OCI-M1 (cell line): ENCODE measurements at places on chromosomes 5 and 9.

DNA sequence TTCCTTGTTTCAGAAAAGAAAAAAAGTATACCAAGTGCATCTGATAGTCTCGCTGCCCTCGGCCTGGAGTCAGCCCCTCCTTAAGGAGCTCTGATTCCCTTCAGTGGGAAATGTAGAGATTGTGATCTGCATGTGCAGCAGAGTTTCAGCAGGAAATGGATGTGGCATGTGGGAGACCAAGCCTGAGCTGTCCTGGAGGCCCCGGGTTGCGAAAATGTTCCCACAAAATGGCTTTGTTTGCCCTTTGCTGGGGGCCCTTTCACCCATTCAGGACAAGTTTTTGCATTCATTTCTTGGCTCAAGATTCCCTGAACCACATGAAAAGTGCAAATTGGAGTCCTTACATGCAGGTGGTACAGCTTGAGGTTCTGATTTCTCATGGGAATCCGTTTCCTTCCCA lies 230.9 kb downstream of the GADD45G start:
- DNase-seq, result no peak

GRCh38 chr9:35353731-35354365 lies 136.1 kb upstream of the RUSC2 start:
- peak; percentile 8 for DNase-seq

DNA sequence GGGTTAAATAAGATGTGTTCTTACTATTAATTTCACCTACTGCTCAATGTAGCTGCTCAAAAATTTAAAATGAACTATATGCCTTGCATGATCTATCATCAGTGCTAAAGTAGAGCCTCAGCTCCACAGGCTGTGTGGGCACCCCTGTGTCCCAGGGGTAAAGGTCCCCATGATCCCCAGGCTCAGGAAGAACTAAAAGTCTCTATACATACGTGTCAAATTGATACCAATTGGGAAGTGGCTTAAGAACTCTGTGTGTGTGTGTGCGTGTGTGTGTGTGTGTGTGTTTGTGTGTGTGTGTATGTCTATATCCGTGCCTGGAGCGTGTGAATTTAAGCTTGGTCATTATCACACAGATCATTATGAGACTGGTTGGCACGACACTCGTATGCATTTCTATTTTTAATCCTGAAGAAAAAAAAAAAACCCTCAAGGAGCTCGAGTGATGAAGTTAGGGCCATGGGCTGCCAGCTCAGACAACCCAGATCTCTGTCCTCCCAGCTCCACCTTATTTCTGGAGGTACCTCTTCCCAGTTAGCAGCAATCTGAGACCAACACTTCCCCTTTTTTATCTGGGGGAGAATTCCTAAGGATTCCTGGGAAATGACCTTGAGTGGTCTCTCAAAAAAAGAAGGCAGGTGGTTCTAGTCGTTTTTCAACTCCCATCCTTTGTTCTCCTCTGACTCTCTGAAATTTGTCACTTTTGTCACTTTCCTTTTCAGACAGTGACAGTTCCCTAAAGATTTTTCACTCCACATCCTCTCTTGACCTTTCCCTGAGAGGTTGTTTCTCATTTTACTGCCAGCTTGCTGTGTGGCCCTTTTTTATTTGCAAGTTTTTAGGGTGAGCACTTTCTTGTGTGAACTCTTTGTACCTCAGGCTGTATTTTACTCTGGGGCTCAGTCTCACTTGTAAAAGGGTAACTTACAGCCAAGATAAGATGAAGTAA lies 45.7 kb upstream of the CTXN3 start:
- DNase-seq, result no peak

- no peak for DNase-seq
Measured at GRCh38 chr5:96143450-96143849, 181.8 kb upstream of the ELL2 start.

DNA sequence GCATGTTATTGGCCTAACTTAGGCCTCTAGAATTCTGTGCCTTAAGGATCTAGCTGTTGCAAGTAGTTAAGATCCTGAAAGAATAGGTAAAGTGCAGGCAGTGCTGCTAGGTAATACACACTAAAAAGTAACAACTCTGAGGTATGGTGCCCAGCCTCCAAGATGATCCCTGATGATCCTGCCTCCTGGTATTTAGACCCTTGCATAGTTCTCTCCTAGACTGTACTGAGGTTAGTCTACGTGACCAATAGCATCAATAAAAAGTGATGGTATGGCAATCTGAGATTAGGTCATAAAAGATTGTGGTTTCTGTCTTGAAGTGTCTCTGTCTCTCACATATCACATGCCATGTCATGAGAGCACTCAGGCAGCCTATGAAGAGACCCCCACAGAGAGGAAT lies 9.2 kb downstream of the TSTD2 start:
- DNase-seq, result no peak

- no peak for DNase-seq
Measured at GRCh38 chr9:114035845-114036801, 42.0 kb downstream of the AMBP start.

DNA sequence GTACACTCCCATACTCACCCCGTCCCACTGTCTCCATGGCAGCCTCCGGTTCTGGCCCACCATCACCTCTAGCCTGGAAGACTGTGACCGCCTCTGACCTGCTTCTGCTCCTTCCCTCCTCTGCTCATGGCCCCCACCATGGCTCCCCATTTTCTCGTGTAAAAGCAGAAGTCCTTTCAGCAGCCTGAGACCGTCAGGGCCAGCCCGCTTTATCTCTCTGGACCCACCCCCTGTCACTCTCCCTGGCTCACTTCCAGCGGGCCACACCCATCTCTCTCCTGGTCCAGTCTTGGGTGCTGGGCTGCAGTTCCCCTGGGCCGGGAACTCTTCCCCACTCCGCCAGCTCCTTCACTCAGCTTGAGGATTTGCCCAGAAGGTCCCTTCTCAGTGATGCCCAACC lies 96.0 kb upstream of the RUFY1 start:
- DNase-seq, result peak; percentile 72

GRCh38 chr5:76709762-76710161 lies 6.2 kb upstream of the F2R start:
- DNase-seq, result no peak

DNA sequence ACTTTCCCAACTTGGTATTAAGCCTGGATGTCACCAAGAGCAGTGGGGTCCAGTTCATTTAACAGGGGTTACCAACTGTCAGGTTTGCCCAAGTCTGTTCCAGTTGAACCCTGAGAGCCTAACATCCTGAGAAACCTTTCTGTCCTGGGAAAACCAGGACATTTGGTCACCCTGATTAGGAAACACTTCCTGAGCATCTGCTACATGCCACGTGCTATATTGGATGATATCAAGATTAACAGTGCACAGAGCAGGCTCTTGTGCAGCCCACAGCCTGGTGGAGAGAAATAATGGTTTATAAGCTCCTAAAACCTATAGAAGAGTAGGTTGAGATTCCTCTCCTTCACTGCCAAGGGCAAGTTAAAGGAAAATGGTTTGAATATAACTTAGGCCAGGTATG lies 102.9 kb upstream of the RAD23B start:
- DNase-seq, result no peak

DNA sequence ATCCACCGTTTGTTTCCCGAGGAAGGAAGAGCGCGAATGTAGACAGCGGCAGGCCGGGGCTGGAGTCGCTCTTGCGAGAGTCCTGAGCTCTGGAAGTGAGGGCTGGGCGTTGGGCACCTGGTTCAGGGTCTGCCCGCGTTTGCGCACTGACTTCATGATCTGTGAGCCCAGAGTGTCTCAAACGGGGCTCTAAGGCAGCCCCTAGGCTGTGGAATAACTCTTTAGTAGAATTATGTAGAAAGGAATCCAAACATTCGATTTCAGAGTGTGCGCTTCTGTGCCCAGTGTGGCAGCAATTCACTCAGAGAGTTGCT lies 478 bp upstream of the GGTA1 start:
- DNase-seq, result no peak

- no peak for DNase-seq
Measured at GRCh38 chr9:122403381-122404000, 32.7 kb downstream of the PTGS1 start.

- no peak for DNase-seq
Measured at GRCh38 chr9:21674894-21675293, 127.5 kb upstream of the MTAP start.

GRCh38 chr9:93830606-93831005 lies 124.5 kb downstream of the BARX1 start:
- DNase-seq, result no peak
